Stimulated activated CD8-positive, alpha-beta memory T cell treated with anti-CD3 and anti-CD28 coated beads, Interleukin-7, amount 100 ng/mL, for 1 hour (primary cell): ENCODE measurements at places on chromosomes 3 and 15.

GRCh38 chr3:9278498-9278897, 29.1 kb upstream of the SRGAP3 start:
- DNase-seq = no peak

GRCh38 chr3:162776148-162776547, 1279.5 kb downstream of the OTOL1 start:
- DNase-seq = no peak

DNA sequence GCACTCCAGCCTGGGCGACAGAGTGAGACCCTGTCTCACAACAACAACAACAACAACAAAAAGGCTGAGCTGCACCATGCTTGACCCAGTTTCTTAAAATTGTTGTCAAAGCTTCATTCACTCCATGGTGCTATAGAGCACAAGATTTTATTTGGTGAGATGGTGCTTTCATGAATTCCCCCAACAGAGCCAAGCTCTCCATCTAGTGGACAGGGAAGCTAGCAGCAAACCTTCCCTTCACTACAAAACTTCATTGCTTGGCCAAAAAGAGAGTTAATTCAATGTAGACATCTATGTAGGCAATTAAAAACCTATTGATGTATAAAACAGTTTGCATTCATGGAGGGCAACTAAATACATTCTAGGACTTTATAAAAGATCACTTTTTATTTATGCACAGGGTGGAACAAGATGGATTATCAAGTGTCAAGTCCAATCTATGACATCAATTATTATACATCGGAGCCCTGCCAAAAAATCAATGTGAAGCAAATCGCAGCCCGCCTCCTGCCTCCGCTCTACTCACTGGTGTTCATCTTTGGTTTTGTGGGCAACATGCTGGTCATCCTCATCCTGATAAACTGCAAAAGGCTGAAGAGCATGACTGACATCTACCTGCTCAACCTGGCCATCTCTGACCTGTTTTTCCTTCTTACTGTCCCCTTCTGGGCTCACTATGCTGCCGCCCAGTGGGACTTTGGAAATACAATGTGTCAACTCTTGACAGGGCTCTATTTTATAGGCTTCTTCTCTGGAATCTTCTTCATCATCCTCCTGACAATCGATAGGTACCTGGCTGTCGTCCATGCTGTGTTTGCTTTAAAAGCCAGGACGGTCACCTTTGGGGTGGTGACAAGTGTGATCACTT, 2.0 kb downstream of the CCR5 start:
- DNase-seq = no peak

- DNase-seq = no peak
These were observed 118.5 kb downstream of the DUT start for GRCh38 chr15:48449734-48450133.

DNA sequence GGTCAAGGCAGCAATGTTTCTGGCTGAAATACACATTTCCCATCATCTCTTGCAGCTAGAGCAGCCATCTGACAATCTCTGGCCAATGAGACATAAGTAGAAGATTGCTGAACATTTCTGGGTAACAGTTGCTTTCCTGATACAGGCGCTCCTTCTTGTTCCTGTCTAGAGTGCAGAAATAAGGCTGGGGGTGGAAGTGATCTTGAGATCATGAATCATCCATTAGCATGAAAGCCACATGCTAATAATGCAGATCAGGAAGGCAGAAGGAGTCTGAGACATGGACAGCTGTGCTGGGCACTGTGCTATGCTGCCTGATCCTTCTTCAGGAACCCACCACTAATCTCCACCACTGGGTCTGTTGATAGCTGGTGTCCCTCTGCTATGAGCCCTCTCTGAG, 14.8 kb upstream of the TMEM108 start:
- no peak for DNase-seq

DNA sequence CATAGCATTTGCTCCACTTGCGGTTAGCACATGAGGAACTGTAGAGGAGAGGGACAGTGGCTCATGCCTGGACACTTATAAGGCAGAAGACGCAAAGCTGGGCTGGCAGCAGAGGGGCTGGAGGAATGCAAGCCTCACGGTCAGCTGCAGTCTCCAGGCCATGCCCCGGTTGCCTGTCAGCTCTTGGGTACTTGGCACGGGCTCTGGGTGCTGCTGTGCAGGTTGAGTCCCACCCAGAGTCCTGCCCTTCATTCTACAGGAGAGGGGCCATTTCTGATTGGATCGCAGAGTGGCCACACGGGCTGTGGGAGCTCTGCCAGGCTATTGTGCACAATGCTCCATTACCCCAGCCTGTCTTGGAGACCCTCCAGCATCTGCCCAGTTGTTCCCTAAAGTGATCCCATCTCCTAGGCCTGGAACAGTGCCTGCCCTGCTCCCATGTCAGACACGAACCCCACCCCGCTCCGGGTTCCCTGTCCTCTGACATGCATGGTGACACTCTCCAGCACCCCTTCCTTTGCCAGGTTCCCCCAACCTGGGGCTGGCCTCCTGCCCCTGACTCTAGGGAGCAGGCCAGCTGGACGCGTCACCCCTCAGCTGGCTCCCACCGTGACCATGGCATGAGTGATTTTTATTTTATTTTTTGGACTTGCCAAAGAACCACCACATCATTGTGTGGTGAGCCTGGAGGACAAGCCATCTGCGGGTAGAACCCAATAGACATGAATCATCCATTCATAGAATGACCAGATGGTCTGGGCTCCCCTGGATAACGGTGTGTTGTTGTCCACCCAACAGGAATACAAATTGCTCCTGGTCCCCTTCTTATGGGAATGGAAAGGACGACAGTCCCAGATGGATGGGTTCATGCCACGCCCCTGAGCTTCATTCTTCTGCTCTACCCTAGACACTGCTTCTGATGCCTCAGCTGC, 51.0 kb upstream of the KLF13 start:
- DNase-seq = no peak

- DNase-seq = no peak
These were observed 72.3 kb upstream of the GALNT15 start for GRCh38 chr3:16102187-16102561.

GRCh38 chr3:72126441-72127223, 341.7 kb upstream of the PROK2 start:
- DNase-seq = no peak

DNA sequence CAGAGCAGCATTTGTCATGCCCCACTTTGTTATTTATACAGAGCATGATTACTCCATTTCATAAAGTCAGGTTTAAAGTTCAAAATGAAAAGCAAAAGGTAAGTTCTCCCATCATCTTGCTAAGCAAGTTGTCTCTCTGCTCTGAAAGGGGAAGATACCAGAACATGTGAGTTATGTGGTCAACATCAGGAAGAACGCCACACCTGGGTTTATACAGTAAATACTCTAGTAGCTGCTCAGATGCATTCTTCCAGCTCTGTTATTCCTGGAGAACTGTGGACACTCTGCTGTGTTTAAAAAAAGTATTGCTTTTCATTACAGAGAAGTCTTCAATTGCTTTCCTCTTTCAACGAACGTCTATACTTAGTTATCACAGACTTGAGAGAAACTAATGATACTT, 145.7 kb downstream of the PLCL2 start:
- DNase-seq = no peak

GRCh38 chr15:95464509-95464908, 866.0 kb upstream of the NR2F2 start:
- no peak for DNase-seq

DNA sequence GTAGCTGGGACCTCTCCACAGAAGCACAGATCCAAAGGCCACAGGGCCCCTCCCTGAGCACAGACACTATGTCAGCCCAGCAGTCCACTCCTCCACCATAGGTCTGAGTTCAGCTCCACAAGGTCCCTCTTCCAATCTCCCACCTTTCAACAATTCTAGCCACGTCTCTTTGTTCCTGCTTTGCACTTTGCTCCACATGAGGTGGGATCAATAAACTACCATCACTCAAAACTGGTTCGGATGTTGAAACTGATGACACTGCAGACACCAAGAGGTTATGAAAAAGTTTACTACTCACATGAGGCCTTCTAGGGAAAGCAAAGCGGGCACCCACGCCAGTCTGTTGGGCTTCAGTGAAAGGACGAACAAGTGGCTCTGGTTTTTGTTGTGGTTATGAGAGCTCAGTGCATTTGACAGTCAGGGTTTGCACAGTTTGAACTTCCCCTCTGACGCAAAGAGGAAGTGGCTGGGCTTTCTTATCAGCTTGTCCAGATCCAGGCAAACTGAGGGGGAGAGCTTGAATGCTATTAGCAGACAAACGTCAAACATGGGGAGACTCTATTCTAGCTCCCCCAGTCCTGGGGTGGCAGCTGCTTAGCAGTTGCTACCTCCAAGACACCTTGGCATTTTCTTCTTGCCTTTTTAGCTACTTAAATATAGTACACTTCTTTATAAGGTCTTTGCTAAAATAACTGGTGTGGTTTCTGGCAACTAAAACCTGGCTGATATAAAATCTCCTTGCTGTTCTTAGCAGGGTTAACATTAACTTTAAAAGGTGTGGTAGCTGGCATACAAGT, 37.8 kb downstream of the ZNF445 start:
- peak; percentile 28 for DNase-seq

GRCh38 chr3:2976212-2976611, 134.0 kb downstream of the IL5RA start:
- DNase-seq = no peak

GRCh38 chr3:120780977-120781376, 38.4 kb downstream of the GTF2E1 start:
- no peak for DNase-seq

DNA sequence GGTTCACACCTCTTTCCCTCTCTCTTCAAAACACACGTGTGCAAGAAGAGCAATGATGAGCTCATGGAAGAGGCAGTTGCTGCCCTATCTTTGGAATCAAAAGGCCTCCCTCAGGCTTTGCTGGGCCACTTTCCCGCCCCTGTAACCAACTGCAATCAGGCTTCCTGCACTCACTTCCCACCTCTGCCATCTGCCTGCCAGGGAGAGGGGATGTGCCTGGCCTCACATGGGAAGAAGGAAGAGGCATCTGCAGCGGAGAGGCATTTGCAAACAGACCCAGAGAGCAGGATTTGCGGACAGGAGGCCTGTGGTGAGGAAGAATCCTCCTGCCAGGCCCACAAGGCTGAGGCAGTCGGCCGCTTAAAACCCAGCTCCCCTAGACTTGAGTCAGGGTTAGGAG, 175.6 kb upstream of the ATP10A start:
- no peak for DNase-seq

DNA sequence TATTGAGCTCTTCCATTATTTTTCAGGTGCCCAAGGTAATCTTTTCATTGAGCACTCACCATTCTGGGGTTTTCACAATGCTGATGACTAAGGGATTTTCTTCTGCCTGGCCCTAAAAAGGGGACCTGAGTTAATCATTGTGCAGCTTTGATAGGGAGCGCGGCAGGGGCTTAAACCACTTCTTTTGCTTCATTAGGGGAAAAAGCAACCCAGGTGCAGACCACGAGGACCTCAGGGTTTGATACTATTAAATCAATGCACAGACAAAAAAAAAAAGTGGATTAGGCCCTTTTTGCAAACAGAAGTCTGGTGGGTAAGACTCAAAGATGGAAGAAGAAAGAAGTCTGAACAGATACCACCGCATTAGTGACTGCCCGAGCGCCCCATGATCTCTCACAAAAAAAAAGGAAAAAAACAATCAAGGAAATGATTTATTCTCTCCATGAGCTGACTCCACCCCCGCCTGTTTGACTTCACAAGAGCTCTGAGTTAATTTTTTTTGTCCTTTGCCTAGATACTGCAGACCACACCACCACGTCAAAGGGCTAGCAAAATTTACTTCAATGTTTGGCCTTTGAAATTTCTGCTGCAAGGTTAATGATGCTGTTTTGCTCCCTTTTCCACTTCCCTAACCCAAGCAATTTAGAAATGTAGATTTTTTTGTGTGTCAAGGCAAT, 78.0 kb upstream of the FEZF2 start:
- no peak for DNase-seq

GRCh38 chr3:37909067-37909911, 47.6 kb downstream of the CTDSPL start:
- DNase-seq = no peak

DNA sequence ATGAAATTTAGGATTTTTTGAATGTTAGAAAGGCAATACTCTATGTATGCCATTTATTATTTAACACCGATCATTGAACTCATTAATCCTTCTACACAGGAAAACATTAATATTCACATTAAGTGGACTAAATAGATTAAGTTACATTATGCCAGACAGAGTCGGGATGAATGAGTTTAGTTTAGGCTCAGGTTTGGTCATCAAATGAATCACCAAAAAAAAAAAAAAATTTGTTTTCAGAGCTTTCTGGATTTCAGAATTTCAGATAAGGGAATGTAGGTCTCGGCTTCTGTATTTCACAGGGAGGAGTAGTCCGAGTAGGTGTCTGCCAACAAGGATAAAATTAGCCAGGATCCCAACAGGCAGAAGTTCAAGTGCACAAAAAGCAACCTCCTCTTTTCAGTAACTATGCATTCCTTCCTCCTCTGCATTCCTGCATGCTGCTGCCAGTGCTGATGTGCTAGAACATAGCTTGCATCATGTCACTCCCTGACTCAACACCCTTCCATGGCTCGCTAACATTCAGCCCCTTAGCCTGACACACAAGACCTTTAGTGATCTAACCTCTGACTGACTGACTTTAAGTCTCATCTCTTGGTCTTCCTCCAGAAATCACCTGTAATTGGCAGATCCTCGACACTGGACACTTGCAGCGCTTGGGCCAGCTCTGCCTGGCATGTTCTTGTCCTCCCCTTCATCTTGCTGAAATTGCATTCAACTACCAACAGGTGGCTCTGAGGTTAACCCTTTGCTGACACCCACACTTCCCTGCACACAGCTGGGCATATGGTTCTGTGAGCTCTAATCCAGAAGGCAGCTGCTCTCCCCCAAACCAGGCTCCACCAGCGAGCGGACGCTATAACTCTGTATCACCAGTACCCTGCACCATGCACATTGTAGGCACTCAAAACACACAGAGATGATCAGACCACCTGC, 145.4 kb upstream of the PROK2 start:
- DNase-seq = no peak

- DNase-seq = no peak
These were observed 159.9 kb downstream of the APBA2 start for GRCh38 chr15:29045717-29046116.

GRCh38 chr3:137035631-137036030, 77.8 kb downstream of the IL20RB start:
- DNase-seq = no peak

DNA sequence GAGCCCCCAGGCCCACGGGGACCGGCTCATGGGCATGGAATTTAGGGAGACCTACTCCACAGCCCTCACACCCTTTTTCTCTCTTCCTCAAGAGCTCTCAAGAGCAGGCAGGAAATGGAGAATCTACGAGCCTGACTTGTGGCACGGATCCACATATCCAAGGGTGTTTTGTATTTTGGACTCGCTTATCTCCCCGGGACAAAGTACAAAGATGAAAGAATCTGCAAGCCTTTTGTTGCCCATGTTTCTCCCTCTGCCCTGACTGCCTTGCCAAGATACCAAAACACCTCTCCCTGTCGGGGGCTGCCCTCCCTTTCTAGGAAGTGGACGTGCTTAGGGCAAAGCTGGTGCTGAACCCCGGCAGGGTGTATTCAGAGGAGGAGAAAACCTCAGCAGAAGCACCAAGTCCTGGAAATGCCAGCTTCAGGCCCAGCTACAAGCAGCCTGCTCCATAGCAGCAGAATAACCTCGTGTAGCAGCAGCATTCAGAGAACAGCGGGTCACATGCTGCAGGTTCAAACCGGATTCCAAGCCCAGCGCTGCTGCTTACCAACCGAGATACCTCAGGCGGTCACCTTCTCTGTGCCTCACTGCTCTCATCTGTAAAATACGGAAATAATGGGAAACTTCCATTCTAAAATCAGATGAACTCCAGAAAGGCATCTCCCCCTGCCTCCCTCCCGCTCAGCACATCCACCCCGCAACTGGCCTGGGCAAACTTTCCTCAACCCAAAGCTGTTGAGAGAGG, 35.2 kb downstream of the DNASE1L3 start:
- DNase-seq = no peak
